ENCODE measurements at places on chromosomes 4 and X. TPM values are rescaled to one million over a fixed set of nuclear protein-coding genes. Genes with fewer than 3 reads are reported as not detected.

KIT gene
- total RNA-seq: 3.4 TPM

GRCh38 chrX:134172588-134173259 lies 64.3 kb upstream of the CCDC160 start:
- H3K27ac ChIP-seq: peak overlapping the region; percentile 74
- peaks cover 9% of the 10 kb centered on the region for H3K4me1 ChIP-seq
- peaks cover 13% of the 10 kb centered on the region for H3K36me3 ChIP-seq
- peak overlapping the region; percentile 56 for H3K4me3 ChIP-seq
- no peaks in the 10 kb centered on the region for H3K27me3 ChIP-seq
- DNase-seq: no peak

DNA sequence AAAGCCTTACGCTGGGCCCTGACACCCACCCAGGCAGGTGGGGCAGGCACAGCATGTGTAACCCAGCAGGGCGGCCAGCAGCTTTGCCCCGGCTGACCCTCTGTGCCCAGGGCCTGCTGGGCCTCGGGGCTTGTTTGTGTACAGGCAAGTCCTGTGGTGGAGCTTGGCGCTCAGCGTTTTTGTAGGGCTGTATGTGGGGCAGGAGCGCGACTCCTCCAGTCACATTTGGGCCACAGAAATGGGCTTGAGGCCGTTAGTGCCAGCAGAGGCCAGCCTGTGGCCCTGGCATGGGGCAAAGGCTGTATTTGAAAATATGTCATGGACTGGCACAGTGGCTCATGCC lies 14.7 kb upstream of the HGFAC start:
- no peaks in the 10 kb centered on the region for H3K27me3 ChIP-seq
- no peak overlapping the region for H3K27ac ChIP-seq
- H3K4me3 ChIP-seq: no peak overlapping the region
- no peak for DNase-seq
- peaks cover 2% of the 10 kb centered on the region for H3K36me3 ChIP-seq

GRCh38 chr4:63787326-63787725 lies 621.9 kb downstream of the TECRL start:
- no peaks in the 10 kb centered on the region for H3K4me1 ChIP-seq
- no peaks in the 10 kb centered on the region for H3K27me3 ChIP-seq
- H3K27ac ChIP-seq: no peak overlapping the region

HTR2C gene
- not detected for total RNA-seq

All from thymus (tissue), 14 donors.